ENCODE measurements at places on chromosomes 13 and 19.

- no peak for DNase-seq
Observed at GRCh38 chr19:39568604-39569003, 28.6 kb upstream of the EID2 start.

DNA sequence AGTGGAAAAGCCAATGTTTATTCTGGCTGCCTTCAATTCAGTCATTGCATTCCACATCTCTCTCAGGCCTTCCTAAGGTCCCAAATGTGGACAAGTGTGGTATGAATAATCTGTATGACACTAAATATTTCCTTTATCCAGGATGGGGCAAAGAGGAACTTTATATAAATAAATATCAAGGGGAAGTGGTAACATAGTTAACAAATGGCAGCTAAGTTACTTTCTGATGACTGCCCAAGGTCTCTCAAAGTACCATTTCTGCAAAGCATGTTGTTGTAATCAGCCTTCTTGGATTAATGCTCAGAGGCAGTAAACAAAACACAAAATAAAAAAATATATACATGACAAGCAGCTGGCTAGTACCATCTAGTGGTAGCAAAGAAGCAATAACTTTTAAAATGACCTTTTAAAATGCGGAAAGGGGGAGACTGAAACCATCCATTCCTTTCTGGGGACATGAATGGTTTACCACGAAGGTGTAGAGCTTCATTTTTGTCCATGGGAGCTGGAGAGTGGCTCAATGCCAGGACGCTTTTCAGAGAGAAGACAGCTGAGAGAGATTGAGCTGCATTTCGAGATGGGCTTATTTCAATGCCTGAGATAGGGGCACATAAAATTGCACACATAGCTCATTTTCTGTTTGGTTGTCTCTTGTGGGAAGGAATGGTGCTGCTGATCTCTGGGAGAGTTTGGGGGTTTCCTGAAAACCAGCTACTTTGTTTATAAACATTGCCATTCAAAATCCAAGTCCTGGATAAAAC lies 259.2 kb downstream of the RFC3 start:
- no peak for DNase-seq

- no peak for DNase-seq
Observed at GRCh38 chr19:35142606-35143230, 337 bp upstream of the FXYD7 start.

GRCh38 chr13:51412431-51412830 lies 40.4 kb downstream of the INTS6 start:
- DNase-seq = no peak

GRCh38 chr19:3985643-3986259 lies 488 bp upstream of the EEF2 start:
- no peak for DNase-seq
